ENCODE measurements at places on chromosomes 12 and 14. TPM values are rescaled to one million over a fixed set of nuclear protein-coding genes. Genes with fewer than 3 reads are reported as not detected.

DNA sequence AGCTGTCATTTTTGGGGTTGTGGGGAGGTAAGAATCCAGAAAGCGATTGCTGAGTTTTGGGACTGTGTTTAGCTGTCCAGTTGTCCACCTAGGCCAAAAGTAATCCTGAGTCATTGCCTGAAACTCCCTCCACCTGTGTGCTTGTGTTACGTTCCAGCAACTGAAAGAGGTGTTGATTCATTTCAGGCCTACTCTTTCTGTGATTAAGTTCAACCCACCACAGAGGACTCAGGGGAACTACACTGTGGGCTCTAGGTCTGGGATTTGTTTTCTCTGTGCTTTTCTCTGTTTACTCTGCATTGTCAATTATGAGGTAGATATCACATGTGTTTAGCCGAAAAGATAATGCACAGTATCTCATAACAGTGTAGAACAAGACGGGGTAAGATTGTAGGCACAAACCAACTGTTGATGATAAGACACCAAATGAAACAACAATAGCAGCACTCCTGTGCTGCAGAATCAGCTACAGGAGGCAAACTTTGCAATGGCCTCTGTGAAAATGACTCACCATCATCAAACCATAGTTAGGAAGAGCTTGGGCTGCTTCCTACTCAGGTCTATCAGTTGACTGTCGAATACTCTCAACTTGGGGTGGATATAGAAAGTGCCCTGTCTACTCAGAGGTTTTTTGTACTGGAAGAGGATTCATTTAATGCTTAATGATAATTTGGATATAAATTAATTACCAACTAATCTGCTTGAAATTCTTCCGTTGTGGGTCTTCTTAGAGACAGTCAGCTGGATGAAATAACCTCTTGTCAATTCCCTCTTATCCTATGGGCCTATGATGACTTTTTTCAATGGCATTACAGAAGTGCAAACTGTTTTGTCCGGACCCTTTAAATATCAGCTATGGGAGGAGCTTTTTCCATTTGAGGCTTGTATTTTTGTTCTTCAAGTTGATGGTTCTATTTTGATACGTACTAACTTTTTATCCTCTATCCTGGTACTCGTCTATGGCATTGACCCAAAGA is 385.9 kb downstream of the BMP4 start:
- no peaks in the 10 kb centered on the region for H3K4me1 ChIP-seq
- no peaks in the 10 kb centered on the region for H3K27me3 ChIP-seq
- no peak overlapping the region for H3K27ac ChIP-seq
- DNase-seq: no peak
- H3K36me3 ChIP-seq: no peaks in the 10 kb centered on the region

GRCh38 chr12:132615579-132616038 is 3.0 kb upstream of the P2RX2 start:
- peaks cover 9% of the 10 kb centered on the region for H3K27me3 ChIP-seq
- no peak overlapping the region for H3K27ac ChIP-seq
- peaks cover 3% of the 10 kb centered on the region for H3K4me1 ChIP-seq
- no peaks in the 10 kb centered on the region for H3K36me3 ChIP-seq
- DNase-seq: no peak
- H3K4me3 ChIP-seq: no peak overlapping the region

GRCh38 chr12:93055221-93055620 is 126.1 kb upstream of the EEA1 start:
- H3K4me3 ChIP-seq: no peak overlapping the region
- DNase-seq: no peak
- no peaks in the 10 kb centered on the region for H3K36me3 ChIP-seq
- peaks cover 8% of the 10 kb centered on the region for H3K4me1 ChIP-seq
- H3K27ac ChIP-seq: no peak overlapping the region

DNA sequence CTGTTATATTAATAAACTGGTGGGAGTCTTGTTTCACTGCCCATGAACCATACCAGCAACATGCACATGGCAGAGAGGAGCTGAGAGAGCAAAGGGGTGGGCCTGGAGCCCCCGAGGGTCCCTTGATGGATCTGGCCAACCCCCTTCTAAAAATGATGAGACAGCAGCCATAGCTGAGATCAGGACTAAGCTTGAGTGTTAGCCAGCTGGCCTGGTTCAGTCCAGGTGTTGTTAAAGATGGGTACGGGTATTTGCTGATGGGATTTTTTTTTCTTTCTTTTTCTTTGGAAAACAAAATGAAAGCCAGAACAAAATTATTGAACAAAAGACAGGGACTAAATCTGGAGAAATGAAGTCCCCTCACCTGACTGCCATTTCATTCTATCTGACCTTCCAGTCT is 16.0 kb downstream of the PCBP2 start:
- H3K36me3 ChIP-seq: peaks cover 87% of the 10 kb centered on the region
- H3K4me3 ChIP-seq: no peak overlapping the region
- H3K27me3 ChIP-seq: no peaks in the 10 kb centered on the region
- DNase-seq: no peak
- no peak overlapping the region for H3K27ac ChIP-seq

DNA sequence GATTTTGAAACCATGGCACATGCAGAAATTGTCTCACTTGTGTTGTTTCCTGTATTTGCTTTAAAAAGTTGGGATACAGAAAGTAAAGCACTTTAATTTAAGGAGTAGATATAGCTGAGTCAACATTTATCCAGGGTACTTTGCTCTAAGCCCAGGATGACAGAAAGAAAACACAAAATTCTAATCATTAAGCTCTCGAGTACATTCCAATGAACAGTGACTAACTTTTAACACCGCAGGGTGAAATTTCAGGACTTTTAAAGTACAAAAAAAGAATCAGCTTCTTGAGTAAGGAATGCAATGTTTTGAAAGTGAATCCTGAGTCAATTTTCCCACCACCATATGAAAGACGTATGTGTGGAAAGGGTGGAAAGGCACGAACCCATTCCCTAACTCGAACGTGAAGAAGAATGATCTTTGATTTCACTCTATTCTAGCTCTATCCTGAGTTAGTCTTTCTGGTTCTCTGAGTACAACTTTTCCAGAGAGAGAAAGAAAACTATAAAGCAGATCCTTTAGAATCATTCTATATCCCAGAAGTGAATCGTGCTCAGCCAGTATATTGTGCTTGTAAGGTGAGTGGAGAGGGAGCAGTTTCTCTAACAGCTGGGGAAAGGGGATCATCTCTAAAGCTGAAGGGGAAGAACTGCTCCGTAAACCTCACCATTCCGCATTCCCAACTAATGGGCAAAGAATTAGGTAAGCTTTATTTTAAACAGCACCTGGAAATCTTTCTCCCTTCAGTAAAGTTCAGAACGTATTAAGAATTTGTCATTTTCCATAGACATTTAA is 779.0 kb upstream of the FLRT2 start:
- H3K36me3 ChIP-seq: no peaks in the 10 kb centered on the region
- H3K4me1 ChIP-seq: no peaks in the 10 kb centered on the region
- no peak for DNase-seq
- no peak overlapping the region for H3K4me3 ChIP-seq

- no peaks in the 10 kb centered on the region for H3K36me3 ChIP-seq
- DNase-seq: no peak
- H3K27me3 ChIP-seq: no peaks in the 10 kb centered on the region
- H3K4me1 ChIP-seq: peaks cover 15% of the 10 kb centered on the region
These were observed 152.2 kb upstream of the BMP4 start for GRCh38 chr14:54108481-54109471.

- H3K36me3 ChIP-seq: no peaks in the 10 kb centered on the region
- H3K4me3 ChIP-seq: no peak overlapping the region
These were observed 17.2 kb upstream of the KIF26A start for GRCh38 chr14:104121142-104121541.

SERPINA12 gene
- not detected for total RNA-seq

DNA sequence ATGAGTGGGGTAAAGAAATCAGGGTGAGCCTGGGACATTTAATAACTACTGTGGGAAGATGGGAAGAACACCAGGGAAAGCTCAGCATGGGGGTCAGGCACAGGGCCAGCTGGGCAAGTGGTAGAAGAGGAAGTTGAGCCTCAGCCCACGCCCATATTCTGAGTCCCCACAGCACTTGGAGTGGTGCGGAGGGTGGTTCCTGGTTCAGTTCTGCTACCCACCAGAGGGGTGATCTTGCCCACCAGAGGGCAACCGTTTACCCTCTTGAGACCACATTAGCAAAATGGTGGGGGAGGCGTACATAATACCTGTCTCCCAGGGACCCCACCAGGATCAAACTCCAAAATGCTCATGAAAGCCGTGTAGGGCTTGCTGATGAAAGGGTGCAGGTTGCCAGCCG is 16.8 kb upstream of the ANKRD33 start:
- peaks cover 6% of the 10 kb centered on the region for H3K4me1 ChIP-seq
- DNase-seq: no peak
- H3K4me3 ChIP-seq: no peak overlapping the region
- no peaks in the 10 kb centered on the region for H3K36me3 ChIP-seq

FAM90A1 gene
- total RNA-seq: not detected

TMEM233 gene
- not detected for total RNA-seq

POTEG gene
- not detected for total RNA-seq

GRCh38 chr12:94721173-94721572 is 70.8 kb upstream of the TMCC3 start:
- H3K27me3 ChIP-seq: no peaks in the 10 kb centered on the region
- H3K27ac ChIP-seq: no peak overlapping the region
- H3K4me1 ChIP-seq: no peaks in the 10 kb centered on the region
- no peak for DNase-seq
- H3K36me3 ChIP-seq: no peaks in the 10 kb centered on the region

TESPA1 gene
- not detected for total RNA-seq

GRCh38 chr14:75842551-75842950 is 139.2 kb downstream of the TGFB3 start:
- peaks cover 12% of the 10 kb centered on the region for H3K4me1 ChIP-seq
- no peak for DNase-seq
- H3K27ac ChIP-seq: peak overlapping the region; percentile 43
- H3K4me3 ChIP-seq: no peak overlapping the region

- no peaks in the 10 kb centered on the region for H3K36me3 ChIP-seq
- peaks cover under 1% of the 10 kb centered on the region for H3K4me1 ChIP-seq
- H3K4me3 ChIP-seq: no peak overlapping the region
- H3K27me3 ChIP-seq: no peaks in the 10 kb centered on the region
These were observed 55.7 kb downstream of the METTL25 start for GRCh38 chr12:82414044-82414443.

CLBA1 gene
- 3.1 TPM for total RNA-seq

DNA sequence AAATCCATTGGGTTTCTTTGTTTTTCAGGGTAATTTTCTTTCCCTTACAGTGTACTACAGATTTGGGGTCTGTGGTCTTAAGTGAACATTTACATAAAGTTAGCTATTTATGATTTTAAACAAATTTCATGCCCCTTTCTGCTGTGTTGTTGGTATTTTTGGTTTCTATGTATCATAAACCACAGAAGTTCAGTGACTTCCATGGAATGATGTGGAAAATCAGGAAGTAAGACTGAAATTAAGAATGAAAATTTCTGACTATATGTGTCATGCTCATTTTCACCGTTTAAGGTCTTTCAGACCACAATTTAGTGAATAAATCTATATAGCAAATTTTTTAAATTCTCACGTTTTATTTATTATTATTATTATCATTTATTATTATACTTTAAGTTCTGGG is 31.7 kb downstream of the ETV6 start:
- H3K27me3 ChIP-seq: no peaks in the 10 kb centered on the region
- no peak overlapping the region for H3K4me3 ChIP-seq
- peaks cover 33% of the 10 kb centered on the region for H3K4me1 ChIP-seq
- no peak for DNase-seq

DNA sequence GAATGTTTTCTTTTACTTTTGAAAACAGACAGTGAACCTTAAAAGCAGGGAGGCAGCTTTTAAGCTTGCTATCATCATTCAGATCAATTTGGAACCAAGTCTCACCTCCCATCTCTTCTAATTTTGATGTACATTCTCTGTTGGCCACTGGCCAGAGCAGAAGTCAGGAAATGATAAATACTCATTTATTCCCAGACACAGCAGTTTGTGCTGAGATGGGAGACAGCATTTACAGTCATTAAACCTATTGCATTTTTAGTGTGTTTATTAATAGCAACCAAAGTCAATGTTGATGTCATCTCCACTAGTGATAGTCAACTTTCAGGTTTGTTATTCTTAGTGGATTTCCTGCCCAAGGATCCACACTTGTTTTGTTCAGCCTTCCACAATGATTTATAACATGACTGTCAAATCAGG is 320.0 kb upstream of the ATP2B1 start:
- no peak overlapping the region for H3K4me3 ChIP-seq
- no peak for DNase-seq
- no peaks in the 10 kb centered on the region for H3K27me3 ChIP-seq

EPYC gene
- not detected for total RNA-seq

- no peaks in the 10 kb centered on the region for H3K4me1 ChIP-seq
- H3K27me3 ChIP-seq: no peaks in the 10 kb centered on the region
- H3K27ac ChIP-seq: no peak overlapping the region
- no peak for DNase-seq
- H3K4me3 ChIP-seq: no peak overlapping the region
These were observed 135.9 kb downstream of the SYT1 start for GRCh38 chr12:79000501-79000900.

DNA sequence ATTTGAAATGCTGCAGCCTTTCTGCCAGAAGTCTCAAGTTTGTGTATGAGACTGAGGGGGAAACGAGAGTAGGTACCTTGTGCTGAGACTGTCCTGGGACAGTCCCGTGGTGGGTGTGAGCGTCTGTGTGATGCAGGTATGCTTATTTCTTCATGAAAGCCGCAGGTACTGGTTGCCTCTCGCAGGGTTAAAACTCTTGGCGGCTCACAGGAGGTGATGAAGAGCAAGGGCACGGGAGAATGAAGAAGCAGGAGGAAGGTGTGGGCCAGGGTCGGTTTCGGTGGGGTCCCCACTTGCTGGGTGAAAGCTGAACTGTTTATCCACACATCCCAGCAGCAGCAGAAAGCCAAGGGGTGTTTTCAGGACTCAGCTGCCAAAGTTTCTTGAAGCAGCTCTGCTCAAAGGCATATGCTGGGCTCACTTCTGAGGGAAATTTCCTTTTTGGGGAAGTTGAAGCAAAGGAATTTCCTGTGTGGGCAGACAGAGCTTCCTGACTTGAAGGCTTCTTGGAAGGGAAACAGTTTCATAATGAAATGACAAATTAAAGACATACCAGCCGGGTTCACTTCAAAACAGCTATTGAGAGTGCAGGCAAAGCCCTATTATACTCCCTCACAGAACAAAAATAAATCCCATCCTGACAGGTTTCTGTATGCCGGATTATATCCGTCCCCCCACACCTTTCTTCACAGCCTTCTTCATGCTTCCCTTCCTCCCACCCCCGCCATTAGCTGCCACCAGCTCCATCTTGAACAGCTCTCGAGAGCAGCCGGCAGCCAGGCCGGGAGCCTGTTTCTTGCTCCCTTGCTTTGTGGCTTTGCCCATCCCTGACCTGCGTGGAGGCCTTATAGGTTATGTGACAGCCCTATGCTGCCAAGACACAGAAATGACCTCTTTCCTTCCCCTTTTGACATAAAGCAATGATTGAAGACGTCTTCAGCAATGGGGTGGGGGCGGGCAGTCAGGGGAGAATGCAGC is 116.6 kb downstream of the ETV6 start:
- H3K27me3 ChIP-seq: no peaks in the 10 kb centered on the region
- DNase-seq: no peak
- peak overlapping the region; percentile 97 for H3K27ac ChIP-seq
- H3K4me1 ChIP-seq: peaks cover 63% of the 10 kb centered on the region
- H3K4me3 ChIP-seq: peak overlapping the region; percentile 51

- H3K36me3 ChIP-seq: no peaks in the 10 kb centered on the region
- no peak overlapping the region for H3K4me3 ChIP-seq
- no peaks in the 10 kb centered on the region for H3K27me3 ChIP-seq
- H3K4me1 ChIP-seq: peaks cover 9% of the 10 kb centered on the region
- H3K27ac ChIP-seq: no peak overlapping the region
These were observed 43.1 kb downstream of the ALDH1L2 start for GRCh38 chr12:105041186-105041585.

Measured in thoracic aorta (tissue), 2 donors.